ENCODE measurements at places on chromosomes 13 and 19.

GRCh38 chr13:72390909-72391308 lies 336.5 kb downstream of the MZT1 start:
- no peak for DNase-seq

DNA sequence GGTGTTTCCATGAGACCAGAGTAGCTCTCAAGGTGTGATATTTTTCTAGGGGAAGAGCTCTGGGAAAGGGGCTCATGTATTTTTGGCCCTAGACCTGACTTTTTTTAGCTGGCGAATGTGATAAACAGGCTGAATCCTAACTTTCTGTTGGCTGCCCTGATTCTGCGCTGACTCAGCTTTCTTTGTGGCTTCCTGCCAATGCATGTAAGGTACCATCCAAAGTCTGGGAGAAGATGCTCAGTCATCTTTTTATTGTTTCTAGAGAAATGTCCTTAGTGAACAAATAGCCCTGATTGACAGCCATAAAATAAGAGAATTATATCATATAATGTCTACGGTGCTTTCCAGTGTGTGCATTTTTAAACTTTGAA lies 113.6 kb upstream of the MBNL2 start:
- DNase-seq, result no peak

GRCh38 chr19:34666958-34667265 lies 10.0 kb downstream of the SCGB2B2 start:
- no peak for DNase-seq

DNA sequence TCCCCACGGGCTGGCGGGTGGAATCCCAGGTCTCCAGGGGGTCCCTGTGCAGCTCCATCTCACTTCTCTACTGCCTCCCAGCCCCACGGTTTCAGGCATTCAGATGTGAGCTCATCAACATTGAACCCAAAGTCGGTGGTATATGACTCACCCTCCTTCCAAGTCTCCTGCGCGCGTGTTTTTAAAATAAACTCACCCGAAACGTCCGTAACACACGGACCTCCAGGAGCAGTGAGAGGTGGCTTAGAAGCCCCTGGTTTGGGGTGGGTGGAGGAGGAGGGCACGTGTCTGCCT lies 14.0 kb upstream of the CRTC1 start:
- no peak for DNase-seq

- DNase-seq, result no peak
Observed at GRCh38 chr19:9295411-9295849, 14.2 kb downstream of the ZNF699 start.

DNA sequence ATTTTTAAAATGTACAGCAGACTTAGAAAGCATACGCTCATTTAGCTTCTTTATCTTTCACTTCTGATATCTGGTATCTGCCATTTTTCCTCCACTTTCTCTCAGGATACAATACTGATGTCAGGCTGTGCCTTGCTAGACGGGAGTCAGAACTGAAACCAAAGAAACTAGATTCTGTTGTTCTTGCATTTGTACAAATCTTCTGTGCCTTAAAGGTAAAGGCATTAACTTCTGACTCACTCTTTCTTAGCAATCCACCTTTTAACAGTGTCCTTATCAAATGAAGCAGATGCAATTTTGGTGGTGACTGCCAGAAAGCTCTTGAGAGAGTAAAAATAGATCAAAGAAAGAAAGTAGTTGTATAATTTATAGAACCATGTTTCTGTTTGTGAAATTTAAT lies 370.4 kb downstream of the PCDH20 start:
- no peak for DNase-seq

DNA sequence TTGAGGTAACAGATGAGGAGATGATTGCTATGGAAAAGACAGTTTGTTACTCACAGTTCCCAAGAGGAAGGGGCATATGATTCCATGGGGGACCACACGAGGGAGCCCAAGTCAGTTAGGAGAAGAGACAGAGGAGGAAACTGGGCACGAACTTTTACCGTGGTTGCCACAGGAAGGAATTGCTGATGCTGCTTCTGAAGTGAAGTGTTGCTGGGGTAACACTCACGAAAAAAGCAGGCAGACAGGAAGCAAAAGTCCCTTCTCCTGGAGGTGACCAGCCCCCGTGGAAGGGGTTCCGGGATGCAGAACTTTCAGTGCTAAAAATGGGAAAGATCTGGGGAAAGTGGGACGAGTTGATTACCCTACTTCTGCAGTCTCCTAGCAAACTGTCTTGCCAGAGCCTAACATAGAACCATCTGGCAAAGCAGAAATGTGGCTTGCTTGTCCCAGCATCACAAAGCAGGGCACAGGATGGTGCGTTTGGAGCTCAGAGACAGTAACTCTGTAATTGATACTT lies 35.4 kb upstream of the MAP3K10 start:
- no peak for DNase-seq

DNA sequence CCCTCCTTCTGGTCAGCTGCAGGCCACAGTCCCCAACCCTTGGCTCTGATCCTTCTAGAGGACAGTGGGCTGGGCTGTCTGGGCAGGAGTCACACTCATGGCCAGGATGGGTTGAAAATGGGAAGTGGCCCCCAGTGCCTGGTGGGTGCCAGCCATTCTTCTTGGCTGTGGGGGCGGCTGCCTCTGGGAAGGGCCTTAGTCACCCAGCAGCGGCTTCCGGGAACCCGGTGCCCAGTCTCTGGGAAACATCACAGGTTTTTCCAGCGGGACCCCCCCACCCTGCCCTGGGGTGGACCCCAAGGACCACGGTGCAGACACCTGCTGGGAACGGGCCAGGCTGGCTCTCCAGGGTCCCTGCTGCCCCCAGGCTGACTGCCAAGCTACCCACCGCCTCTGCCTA lies 27.3 kb upstream of the SLC7A10 start:
- no peak for DNase-seq

- no peak for DNase-seq
Observed at GRCh38 chr13:22126433-22127021, 455.7 kb downstream of the FGF9 start.

DNA sequence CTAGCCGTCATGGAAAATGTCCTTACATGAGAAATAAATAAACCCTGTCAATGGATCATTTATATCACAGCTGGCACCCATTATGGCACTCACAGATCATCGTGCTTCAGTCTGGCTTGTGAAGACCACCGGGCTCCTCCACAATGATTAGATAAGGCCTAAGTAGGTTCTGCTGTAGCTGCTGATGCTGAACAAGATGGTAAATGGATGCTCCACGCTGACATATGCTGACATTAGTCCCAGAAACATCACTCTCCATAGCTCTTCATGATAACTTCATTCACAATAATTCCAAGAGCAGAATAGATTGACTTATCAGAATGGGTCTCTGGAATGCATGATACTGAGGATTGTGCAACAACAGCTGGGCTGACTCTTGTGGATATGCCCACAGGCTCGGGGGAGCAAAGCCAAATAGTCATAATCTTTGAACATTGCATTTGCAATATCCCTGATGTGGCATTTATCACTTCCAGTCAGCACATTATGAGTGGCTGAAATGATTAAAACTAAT lies 63.8 kb upstream of the RXFP2 start:
- DNase-seq, result peak; percentile 28

DNA sequence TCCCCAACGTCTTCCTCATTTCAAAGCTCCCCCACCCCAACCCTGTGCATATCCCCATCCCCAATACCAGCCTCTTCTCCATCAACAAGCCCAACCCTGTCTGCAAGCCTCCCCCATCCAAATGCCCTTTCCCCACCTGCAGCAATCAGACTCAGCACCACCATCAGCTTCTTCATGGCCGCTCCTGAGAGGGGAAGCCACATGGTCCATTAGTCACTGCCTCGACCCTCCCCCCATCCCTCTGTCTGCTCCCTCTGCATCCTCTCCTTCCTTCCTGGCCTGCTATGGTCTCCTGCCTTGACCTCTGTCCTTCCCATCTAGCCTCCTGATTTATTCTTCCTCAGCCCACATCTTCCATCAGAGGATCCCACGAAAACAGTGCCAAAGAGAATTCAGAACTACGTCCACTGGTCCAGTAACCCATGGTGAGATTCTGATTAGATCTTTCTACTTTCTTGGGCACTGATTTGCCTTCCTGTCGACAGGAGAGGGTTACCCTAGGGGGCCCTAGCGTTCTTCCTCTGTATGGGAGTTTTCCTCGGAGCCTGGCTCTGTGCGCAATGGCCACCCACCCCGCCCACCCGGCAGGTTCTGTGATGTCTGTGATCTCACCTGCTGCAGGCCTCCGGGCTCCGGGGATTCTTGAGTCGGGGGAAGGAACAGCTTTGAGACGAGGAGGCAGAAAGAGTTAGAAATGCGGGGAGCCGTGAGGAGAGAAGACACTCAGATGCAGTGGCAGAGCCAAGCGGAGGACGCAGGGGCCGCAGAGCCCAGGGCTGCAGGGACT lies 1.3 kb downstream of the KLK6 start:
- DNase-seq, result no peak

DNA sequence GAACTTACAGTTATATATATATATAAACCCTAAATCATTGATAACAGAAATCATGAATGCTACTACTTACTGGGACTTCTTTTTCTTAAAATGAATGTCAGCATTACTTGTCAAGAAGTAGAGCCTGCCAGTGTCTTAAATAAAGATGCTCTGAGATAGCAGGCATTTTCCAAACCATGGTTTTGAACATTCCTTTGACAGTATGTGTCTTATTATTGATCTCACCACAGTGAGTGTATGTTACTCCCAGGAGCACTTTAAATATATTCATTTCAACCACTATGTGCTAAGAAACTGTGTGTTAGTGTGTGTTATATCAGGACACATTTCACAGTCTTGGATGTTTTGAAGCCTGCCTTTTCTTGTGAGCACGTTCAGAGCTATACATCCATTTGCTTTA lies 28.2 kb downstream of the TNFRSF19 start:
- DNase-seq, result no peak

- no peak for DNase-seq
Observed at GRCh38 chr19:49474542-49474924, 518 bp downstream of the FLT3LG start.

GRCh38 chr13:26382835-26383234 lies 128.9 kb downstream of the CDK8 start:
- no peak for DNase-seq

- peak; percentile 79 for DNase-seq
Observed at GRCh38 chr13:102325321-102325720, 76.5 kb downstream of the FGF14 start.

- DNase-seq, result no peak
Observed at GRCh38 chr13:36919833-36920615, at the start of gene SMAD9. SMAD9 (minus strand) TSS chr13:36920238; CDS start chr13:36879689, 40,549 bp downstream.

DNA sequence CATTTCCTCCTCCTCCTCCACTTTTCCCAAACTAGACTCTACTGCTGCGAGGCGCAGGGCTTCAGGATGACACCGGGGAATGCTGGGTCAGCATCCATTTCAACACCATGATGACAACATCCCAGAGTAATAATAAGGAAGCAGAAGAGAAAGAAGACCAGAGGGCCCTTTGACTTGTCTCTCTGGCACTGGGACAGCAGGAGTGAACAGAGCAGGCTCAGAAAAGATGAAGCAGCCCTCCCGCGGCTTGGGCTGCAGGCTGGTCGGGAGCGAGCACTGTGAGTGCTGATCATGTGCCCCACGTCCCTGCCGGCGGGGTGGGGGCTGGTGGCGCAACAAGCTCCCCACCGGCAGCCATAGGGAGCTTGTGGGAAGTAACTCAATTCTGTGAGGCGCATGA lies 30.5 kb downstream of the RANBP3 start:
- no peak for DNase-seq

DNA sequence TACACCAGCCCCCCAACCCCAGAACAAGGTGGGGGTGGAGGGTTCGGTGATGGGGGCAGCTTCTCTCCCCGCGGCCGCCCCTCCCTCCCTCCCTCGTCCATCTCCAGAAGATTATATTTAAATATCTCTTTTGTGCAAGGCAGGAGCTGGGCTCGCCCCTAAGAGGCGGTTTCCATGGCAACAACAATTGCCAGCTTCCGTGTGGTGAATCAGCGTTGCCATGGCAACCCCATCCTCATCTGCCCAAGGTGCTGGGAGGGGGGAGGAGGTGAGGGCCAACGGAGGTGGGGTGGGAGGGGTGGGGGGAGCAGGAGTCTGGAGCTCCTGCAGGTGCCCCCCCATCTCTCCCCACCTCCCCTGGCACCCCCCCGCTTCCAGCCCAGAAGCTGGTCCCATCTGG lies 46.4 kb downstream of the CELF5 start:
- no peak for DNase-seq

DNA sequence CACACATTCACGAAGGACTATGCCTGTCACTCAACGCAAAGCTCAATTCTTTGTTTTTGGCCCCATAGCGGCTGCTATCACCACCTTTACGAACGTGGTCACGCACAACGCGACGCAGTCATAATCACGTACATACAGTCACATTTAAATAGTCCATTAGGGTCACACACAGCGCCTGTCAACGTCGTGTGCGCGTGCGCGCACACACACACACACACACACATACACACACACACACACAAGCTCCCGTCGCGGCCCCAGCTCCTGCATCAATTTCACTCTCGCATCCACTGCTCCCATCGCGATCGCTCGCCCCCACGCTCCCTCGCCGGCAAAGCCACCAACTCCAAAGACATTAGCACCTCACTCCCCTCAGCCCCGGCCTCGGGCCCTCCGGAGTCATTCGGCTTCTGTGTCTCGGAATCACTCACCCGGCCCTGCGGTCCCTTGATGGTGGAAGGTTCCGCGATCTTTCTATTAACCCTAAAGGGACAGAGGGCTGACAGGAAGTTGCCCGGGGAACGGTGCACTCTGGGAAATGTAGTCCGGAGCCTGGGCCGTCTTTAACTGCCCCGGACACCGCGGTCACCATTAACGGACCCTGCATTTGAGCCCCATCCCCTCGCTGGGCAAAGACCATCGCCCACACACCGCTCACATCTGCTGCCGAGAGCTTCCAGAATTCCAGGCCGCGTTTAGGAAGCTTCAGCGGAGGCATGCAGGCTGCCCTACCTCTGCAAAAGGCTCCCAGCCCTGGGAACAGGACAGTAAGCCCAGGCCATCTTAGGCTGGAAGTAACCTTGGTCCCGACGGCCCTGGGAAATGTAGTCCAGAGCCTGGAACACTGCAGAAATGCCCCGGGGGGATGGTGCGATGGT lies at the start of gene ZNF790:
TSS of gene ZNF790 (minus strand) at position 482 of the 878 bp plus-strand sequence. CDS start 12,768 bp downstream, outside the sequence.
- DNase-seq, result peak; percentile 34

- DNase-seq, result no peak
Observed at GRCh38 chr19:31602548-31602947, 253.3 kb upstream of the TSHZ3 start.

- DNase-seq, result no peak
Observed at GRCh38 chr19:50285833-50286232, 43.3 kb downstream of the KCNC3 start.

DNA sequence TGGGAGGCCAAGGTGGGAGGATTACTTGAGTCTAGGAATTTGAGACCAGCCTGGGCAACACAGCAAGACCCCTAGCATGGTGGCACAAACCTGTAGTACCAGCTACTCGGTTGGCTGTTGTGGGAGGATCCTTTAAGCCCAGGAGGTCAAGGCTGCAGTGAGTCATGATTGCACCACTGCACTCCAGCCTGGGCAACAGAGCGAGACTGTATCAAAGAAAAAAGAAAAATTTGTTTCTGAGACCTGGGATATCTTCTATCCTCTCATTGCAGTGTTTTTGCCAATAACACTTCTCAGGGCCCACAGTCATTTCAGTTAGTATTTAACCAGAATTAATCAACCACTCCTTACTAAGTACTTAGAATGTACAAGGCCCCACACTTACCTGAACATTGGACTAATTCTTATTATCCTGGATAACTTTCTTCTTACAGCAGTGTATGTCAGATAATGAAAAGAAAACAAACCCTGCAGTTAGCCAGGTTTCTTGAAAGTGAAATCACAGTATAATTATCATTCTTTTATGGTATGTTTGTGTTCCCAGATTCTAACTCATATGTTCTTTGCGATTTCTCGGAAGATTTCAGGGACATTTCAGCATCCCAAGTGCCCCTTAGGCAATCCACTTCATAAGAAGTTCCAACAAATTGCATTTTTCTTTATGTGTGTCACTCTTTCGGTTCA lies 75.6 kb upstream of the KLF5 start:
- DNase-seq, result no peak

- peak; percentile 1 for DNase-seq
Observed at GRCh38 chr19:35213663-35214632, 14.6 kb downstream of the FAM187B start.
